ENCODE measurements at places on chromosomes 5 and 9. TPM values are rescaled to one million over a fixed set of nuclear protein-coding genes. Genes with fewer than 3 reads are reported as not detected.
A peak's percentile ranks its signal among the peaks of the same experiment; 100 is the strongest.

- DNase-seq = no peak
Measured at GRCh38 chr9:129183495-129184218, 5.6 kb upstream of the IER5L start.

DNA sequence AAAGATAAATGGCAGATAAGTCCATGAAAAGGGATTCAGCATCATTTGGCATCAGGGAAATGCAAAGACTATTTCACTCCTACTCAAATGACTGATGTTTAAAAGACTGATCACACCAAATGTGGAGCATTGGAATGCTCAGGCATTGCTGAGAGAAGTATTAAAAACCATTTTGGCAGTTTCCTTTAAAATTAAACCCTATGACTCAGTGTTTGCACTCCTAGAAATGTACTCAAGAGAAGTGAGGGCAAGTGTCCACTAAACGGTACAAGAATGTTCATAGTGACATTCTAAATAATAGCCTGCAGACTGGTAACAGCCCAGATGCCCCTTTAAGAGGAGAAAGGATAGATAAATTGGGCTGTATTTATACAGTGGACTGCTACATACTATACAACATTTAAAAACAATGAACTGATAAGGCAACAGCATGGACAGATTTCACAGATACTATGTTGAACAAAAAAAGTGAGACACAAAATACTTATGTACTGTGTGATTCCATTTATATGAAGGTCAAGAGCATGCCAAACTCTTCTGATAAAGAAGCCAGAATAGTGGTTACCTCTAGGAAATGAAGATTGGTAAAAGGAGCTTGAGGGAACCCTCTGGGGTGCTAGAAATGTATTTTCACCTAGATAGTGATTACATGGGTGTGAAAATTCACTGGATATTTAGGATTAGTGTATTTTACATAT, 24.6 kb downstream of the APC start:
- DNase-seq = no peak

DNA sequence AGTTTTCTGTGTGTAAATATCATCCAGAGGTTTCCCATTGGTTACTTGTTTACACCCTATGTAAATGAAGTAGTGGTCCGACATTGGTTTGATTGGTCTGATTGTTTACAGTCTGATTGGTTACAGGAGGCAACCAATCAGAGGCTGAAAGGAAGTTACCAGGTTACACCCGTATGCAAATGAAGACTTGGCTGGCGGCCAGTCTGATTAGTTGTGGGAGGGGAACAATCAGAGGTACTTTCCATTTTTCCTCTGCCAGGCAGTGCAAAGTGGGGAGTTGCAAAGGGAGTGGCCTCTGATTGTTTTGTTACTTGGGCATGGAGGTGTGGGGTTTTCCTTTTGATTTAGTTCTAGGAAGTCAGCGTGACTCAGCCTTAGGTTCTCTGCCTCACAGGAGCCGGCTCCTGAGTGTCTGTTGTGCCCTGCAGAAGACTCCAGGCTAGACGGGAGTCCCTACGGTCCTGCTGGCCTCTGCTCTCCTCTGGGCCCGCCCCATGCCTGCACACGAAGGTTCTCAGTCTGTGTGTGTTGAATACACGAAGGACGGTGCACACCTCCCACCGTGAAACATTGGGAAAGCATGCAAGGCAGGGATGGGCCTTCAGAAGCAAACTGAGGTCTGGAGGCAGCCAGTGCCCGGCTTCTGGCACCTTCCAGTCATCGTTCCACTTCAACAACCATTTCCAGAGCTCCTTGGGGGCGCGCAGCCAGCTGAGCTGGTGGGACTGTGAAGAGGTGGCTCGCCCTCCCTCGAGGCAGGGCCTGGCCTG, 42.9 kb downstream of the OLFM1 start:
- no peak for DNase-seq

- DNase-seq = no peak
Measured at GRCh38 chr5:33153372-33153771, 287.4 kb upstream of the TARS1 start.

DNA sequence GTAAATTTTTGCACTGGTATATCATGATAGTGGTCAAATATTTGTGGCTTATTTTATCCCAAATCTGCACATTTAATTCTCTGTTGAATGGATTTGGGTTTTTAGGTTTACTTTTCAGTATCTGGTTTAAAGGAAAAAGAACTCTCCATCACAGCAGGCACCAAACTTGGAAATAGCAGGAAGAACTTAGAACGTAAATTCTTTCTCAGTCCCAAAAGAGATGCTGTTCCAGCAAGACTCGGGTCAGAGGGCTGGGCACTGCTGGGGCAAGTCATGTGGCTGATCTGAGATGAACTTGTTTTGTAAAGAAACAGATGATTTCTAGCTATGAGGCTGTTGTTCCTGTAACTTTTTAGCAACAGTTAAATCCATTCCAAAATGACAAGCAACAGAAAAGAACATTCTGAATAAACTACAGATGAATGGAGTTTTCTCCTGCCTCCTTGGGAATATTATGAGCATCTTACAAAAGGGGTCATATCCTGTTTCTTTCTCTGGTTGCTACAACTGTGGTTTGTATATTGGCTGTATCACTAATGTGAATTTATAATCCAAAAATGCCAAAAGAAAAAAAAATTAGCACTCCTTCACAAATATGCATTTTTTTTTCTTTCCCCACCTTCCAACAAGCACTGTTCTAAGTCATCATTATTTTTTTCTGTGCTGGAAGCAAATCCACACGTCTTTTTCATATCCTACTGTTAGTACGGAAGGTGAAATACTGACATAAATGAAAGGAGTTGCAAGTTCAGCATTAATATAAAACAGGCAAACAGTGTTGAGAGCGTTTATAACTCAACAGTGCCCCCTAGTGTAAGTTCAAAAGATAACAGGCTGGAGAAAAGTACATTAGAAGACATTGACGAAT, 31.1 kb downstream of the OR2K2 start:
- peak; percentile 51 for DNase-seq

DNA sequence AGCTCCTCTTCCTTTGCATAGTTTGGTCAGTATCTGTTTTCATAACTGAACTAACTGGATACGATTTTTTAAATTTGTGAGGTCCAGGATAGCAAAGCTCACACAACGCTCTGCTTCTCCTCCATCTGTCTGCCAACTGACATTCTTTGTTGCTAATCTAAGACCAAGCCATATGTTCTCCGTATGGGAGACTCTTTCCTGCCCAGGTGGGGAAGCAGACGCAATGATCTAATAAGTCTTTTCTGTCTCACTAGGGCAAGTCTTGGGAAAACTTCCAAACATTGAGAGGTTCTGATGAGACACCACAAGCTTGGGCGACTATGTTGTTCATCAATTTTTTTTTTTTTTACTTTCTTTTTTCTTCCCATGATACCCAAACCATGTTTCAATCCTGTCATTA, 558.5 kb downstream of the EFNA5 start:
- DNase-seq = no peak

- DNase-seq = no peak
Measured at GRCh38 chr5:122694884-122695283, 80.0 kb upstream of the SNX2 start.

- no peak for DNase-seq
Measured at GRCh38 chr9:103186959-103187358, 191.8 kb downstream of the CYLC2 start.

DNA sequence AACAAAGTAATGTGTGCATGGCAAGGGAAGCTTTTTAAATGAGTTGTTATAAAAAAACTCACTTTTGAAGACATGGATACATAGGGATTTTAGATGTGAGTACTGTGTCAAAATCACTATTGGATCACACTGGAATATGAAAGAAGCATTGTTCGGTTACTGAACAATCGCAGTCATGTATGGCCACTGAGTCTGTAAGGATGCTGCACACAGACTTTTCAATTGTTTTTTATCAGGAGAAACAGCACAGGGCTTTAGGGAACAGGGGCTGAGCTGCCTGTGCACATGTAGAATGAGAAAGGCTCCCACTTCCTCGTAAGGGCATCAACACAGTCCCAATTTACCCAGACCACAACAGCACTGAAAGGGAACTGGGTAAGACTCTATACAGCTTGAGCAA, 1333.9 kb upstream of the DMAC1 start:
- no peak for DNase-seq

- DNase-seq = no peak
Measured at GRCh38 chr5:15417156-15417555, 82.8 kb upstream of the FBXL7 start.

GRCh38 chr9:117191504-117192261, 223.2 kb downstream of the ASTN2 start:
- DNase-seq = no peak

DNA sequence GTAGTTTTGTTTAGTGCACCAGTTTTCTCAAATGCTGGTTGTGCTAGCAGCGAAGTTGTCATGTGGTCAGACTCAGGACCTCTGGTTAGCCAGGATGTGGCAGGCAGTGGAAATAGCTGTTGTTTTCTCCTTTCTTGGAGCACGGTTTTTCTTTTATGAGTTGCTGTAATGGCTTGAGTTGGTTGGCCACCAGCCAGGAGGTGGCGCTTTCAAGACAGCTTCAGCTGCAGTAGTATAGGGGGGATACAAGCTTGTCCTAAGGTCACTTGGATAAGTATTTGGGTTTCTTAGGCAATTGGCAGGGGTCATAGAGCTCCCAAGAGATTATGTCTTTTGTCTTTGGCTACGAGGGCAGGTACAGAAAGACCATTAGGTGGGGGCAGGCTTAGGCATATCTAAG, 274.2 kb upstream of the TARS1 start:
- DNase-seq = no peak

- DNase-seq = no peak
Measured at GRCh38 chr9:106655966-106656365, 207.0 kb upstream of the ZNF462 start.

GRCh38 chr9:91348191-91348807, 13.4 kb downstream of the AUH start:
- no peak for DNase-seq

- DNase-seq = no peak
Measured at GRCh38 chr5:142617416-142618129, 68.3 kb downstream of the FGF1 start.

DNA sequence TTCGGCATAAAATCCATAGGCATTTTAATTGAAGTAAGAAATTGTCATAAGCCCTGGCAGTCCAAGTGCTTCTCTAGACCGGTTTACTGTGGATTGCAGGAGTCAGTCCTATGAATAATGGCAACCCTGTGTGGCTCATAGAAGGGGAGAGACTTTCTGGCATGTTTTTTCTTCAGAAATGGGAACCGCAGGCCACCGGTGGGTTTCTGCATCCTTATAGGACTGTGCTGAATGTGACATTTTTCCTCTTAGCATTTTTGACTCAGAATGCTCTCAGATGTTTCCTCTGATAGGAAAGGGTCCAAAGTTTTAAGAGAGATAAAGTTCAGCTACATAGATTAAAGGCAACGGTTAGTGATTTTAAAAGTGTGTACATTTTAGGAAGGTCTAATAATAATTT, 6.3 kb downstream of the DAPK1 start:
- DNase-seq = no peak

GRCh38 chr5:179830818-179831468, 10.2 kb downstream of the SQSTM1 start:
- DNase-seq = no peak

GRCh38 chr9:101578378-101578777, 16.4 kb downstream of the PPP3R2 start:
- DNase-seq = no peak

- no peak for DNase-seq
Measured at GRCh38 chr9:132543960-132544359, 38.4 kb upstream of the BARHL1 start.

DNA sequence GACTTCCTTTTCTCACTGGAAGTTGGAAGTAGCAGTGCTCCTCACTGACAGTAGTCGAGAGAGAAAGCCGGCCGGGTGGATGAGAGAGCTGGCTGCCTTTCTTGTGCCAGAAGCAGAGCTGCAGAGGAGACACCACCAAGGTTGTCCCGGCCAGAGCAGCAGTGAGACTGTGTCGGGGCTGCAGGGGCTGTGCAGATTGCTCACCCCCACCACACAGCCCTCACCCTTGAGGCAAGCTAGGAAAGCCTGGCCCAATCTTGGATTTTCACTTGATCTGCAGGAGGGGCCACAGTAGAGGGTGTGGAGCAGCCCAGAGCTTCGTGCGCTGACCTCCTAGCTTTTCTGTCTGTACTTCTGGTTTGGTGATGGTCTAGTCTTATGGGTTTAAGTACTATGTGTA, 9.1 kb downstream of the OSMR start:
- no peak for DNase-seq

GRCh38 chr9:18366184-18366583, 107.8 kb upstream of the ADAMTSL1 start:
- no peak for DNase-seq

DNA sequence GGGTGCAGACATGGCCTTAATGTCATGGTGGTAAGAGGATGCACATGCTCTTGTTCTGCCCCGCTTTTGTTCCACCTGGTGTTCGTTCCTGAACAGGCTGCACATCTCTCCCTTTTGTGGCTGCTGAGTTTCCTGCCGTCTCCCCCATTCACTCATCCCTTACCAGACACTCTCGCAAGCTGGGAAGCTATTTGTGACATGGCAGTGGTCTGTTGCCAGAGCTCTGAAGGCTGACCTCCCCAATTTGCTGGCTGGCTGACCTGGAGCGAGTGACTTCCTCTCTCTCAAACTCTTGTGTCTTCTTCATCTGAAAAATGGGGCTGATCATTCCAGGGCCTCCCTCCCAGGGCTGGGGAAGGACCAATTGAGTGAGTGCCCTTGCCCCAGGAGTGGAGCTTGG, 35.9 kb downstream of the HRH2 start:
- no peak for DNase-seq

DNA sequence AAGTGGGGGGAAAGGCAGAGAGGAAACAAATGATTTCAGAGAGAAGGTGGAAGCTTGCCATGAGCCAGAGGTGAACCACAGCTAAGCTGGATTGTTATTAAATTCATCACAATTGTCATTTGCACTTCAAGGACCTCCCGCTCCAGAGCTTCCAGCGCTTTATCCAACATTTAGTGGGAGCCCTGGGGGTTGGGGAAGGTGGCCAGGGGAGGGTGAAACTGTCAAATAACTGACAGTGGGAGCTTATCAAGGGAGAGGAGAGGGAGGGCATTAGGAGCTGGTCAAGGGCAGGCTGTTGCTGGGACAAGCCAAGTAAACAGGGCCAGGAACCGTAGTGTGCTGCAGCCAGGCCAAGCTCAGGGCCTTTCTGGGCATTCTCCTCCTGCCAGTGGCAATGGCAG, 71.5 kb downstream of the SIL1 start:
- DNase-seq = no peak

GRCh38 chr9:99118782-99119466, 14.0 kb downstream of the TGFBR1 start:
- DNase-seq = no peak

Gene PDCD1LG2
- 22.9 TPM for total RNA-seq

Gene SARDH
- total RNA-seq = not detected

Gene SYNPO
- 10.1 TPM for total RNA-seq

Gene CCL21
- total RNA-seq = not detected

Gene PCDHGA1
- not detected for total RNA-seq

Gene NR4A3
- total RNA-seq = 0.04 TPM

Gene GABRA6
- total RNA-seq = not detected

Gene LHX3
- not detected for total RNA-seq

Gene MZB1
- total RNA-seq = 0.21 TPM

Gene IGFBPL1
- 0.46 TPM for total RNA-seq

Gene IRX2
- total RNA-seq = 18.2 TPM

Gene GFPT2
- total RNA-seq = 0.07 TPM

Gene OR13C2
- total RNA-seq = not detected

Gene PCDHA9
- not detected for total RNA-seq

Gene IFNK
- total RNA-seq = 72.0 TPM

Gene OR1L1
- not detected for total RNA-seq

Gene PLPP7
- not detected for total RNA-seq

Gene SLC36A3
- total RNA-seq = not detected

Gene OR1J2
- total RNA-seq = not detected

Gene SHOC1
- total RNA-seq = 0.03 TPM

Gene TMEFF1
- 0.54 TPM for total RNA-seq

Gene SRA1
- 49.1 TPM for total RNA-seq

Gene FST
- 529 TPM for total RNA-seq
